Right cardiac atrium (tissue), 5 donors: ENCODE measurements at places on chromosomes 12 and 14. TPM values are rescaled to one million over a fixed set of nuclear protein-coding genes. Genes with fewer than 3 reads are reported as not detected.

The KLRC2 gene
- total RNA-seq, result not detected

The NTS gene
- total RNA-seq, result not detected

The KRT5 gene
- total RNA-seq, result not detected

The LTBR gene
- total RNA-seq, result 37.6 TPM

The EFS gene
- total RNA-seq, result 10.1 TPM

The KCNA5 gene
- total RNA-seq, result 140 TPM

The CCDC184 gene
- total RNA-seq, result 0.76 TPM

The OAS1 gene
- total RNA-seq, result 16.2 TPM

The ABCD2 gene
- 13.9 TPM for total RNA-seq

The CCDC38 gene
- total RNA-seq, result 0.09 TPM

The KRT75 gene
- total RNA-seq, result not detected

The LRRIQ1 gene
- 0.48 TPM for total RNA-seq

- peak; percentile 41 for DNase-seq
These were observed 305.7 kb upstream of the SSTR1 start for GRCh38 chr14:37901978-37902377.

GRCh38 chr12:26126340-26127284 lies 1.8 kb upstream of the BHLHE41 start:
- DNase-seq, result peak; percentile 96

DNA sequence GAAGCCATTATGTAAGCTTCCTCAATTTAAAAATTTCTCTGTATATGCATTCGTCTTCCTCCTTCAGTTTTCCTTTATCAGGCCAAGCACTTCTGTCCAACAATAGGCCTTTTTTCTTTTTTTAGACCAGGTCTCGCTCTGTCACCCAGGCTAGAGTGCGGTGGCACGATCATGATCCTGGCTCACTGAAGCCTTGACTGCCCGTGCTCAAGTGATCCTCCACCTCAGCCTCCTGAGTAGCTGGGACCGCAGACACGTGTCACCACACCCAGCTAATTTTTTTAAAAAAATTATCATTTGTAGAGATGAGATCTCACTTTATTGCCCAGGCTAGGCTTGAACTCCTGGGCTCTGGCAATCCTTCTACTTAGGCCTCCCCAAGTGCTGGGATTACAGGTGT lies 25.8 kb downstream of the TAOK3 start:
- DNase-seq, result no peak

DNA sequence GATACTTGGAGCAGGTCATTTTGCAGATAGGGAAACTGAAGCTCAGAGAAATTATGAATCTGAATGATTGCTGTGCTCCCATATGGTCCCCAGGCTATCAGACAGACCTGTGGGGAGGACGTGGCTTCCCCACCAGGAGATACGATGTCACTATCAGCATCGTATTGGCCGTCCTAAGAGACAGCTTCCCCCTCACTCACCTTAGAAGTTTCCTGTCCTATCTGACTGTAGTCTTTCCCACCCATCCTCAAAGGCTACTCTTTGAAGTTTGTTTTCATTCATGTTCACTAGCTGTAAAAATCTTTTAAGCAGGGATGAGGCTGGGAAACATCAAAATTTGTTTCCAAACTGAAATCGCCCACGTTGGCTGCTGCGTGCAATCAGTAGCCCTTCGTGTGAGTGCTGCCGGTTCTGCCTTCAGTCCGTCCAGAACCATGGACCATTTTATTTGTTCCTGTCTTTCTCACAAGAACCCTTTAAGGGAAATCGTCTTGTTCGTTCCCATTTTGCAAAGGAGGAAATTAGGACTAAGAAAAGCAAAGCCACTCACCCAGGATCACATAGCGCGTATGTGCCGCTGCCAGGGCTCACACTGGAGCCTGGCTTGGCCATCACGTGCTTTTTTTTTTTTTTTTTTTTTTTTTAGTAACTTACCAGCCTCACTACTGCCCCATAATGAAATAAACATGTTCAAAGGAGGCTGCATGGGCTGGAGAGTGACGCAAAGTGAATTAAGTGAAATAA lies 1.0 kb upstream of the KDM2B start:
- peak; percentile 79 for DNase-seq

- peak; percentile 77 for DNase-seq
These were observed 37.8 kb downstream of the PAH start for GRCh38 chr12:102879144-102879763.

GRCh38 chr12:119744900-119745606 lies 77.1 kb downstream of the PRKAB1 start:
- no peak for DNase-seq

GRCh38 chr14:68987653-68988036 lies 8.5 kb upstream of the ACTN1 start:
- no peak for DNase-seq

GRCh38 chr14:90894241-90894640 lies 78.0 kb upstream of the TTC7B start:
- DNase-seq, result no peak

DNA sequence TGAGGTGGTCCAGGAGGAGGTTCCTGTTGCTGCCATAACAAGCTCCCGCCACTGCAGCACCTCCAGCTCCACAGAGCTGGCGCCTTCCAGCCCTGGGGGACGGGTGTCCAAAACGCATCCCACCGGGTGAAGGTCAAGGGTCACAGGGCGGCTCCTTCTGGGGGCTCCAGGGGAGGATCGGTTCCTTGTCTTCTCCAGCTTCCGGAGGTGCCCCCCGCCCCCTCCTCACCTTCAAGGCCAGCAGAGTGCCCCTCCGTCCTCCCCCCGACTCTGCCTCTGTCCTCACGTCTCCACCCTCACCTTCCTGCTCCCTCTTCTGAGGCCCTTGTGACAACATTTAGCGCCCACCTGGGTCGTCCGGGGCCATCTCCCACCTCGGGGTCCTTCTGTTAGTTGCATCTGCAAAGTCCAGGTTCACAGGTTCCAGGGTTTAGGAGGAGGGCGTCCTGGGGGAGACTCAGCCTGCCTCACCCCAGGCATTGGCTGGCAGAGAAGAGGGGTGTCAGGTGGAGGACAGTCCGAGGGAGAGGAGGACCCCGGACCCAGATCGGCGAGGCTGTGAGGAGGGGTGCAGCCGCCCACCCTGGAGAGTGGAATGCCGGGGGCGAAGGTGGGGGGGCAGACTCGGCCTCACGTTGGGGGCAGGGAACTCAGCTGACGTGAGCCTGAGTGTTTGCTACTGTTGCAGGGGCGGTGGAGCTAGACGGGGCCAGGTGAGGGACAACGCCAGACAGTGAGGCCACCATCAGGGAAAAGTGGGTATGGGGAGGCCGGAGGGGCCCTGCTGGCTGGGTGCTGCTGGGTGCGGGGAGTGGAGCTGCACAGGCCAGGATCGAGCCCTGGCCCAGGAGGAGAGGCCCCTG lies 205.5 kb upstream of the C14orf180 start:
- DNase-seq, result no peak

GRCh38 chr12:321606-322326 lies 59.1 kb upstream of the SLC6A13 start:
- no peak for DNase-seq

DNA sequence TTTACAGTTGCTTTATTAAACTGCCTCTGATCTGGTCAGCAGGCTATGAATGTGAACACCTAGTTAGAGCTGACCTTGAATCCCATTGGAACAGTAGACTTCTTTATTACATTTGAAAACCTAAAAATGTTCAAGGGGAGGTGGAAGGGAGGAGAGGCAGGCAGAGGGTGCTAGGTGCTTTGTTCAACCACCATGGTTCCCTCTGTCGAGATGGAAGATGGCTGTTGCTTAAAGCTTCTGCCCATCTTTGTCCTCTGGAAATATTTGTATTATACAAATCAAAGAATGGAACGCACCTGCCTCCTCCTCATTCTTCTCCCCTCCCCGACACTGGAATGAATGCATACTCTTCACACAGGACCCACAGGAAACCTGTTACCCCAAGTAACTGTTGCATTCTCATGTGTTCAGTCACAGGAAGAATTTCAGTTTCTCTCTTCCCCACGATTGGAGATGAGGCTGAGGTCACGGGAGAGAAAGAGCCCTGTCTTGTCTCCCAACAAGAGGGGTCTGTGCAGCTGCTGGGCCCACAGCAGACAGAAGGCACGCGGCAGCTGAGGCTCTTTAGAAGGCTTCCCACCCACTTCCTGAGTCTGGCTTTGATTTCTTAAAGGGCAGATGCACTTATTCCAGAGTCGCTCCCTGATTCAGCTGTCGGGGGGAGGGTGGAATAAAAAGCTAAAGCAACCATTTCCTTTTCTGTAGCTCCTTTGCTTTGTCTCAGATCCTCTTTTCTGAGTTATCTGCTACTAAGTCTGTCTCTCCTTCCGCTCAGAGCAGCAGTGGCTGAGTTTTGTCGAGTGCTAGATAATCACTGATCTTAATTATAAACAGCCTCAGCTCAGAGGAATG lies 217.9 kb upstream of the BTG1 start:
- DNase-seq, result peak; percentile 58

GRCh38 chr12:119840582-119840981 lies 36.5 kb downstream of the CIT start:
- no peak for DNase-seq

DNA sequence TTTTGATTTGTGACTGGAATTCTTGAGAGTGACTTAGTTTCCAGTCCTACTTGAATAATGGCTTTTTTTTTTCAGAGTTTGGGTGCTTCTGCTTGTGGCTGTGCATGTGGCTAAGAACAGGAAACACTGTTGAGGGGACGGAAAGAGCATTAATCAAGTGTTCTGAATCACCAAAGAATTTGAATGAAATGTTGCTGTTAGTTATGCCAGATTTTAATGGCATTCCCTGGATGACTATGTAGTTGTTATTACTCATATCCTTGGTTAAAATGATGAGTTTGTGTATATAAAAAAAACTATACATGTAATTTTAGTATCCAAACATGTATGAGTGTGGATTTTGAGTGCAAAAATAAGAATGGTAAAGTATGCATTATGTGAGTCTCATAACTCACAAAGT lies 347.9 kb downstream of the BCAT1 start:
- DNase-seq, result no peak

DNA sequence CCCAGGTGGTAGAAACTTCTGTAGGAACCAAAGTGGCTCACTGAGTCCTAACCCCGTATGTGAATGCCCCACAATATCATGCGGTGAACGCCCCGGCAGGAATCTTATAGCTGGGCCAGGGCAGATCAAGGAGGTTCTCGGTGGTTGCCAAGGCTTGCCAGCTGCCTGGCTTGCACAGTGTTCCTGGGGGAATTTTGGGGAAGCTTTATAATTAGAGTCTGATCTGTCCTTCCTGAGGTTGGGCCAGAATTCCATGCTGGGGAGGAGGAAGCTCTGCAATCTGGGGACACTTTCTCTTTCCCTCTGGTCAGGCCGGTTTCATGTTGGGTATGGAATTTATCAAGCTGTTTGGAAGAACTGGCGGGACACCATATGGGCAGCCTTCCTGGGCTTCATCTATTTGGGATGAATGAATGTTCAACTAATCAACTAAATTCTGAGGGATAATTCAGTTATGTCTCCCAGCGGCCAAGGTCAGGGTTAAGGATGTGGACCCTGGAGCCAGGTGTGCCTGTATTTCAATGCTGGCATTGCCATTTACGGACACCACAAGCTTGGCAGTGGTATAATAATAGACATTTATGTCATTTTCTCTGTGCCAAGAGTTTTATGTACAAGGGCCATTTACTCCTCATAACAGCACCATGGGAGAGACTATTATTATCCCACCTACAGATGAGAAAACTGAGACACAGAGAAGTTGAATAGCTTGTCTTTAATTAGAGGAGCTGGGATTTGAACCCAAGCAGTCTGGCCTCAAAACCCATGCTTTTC lies 54.3 kb downstream of the SVOP start:
- DNase-seq, result no peak

DNA sequence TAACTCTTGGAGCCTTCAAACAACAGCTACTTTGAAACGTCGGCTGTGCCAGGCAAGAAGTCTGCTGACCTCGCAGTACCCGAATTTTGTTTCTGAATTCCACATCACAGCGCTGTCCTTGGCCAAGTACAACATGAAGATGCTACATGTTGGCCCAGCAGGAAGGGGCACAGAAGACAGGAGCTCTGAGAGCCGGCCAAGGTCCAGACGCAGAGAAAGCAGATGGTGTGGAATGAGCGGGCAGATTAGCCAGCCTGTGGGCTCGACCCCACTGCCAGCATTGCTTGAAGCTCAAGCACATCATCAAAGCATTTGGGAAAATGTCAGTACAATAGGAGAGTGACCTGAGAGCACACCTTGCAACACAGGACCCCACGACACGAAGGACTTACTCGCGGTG lies 64.5 kb downstream of the FZD10 start:
- no peak for DNase-seq

GRCh38 chr14:50067723-50068495 lies 48.5 kb downstream of the VCPKMT start:
- no peak for DNase-seq

- DNase-seq, result no peak
These were observed 66.1 kb downstream of the DYRK2 start for GRCh38 chr12:67714648-67715047.

DNA sequence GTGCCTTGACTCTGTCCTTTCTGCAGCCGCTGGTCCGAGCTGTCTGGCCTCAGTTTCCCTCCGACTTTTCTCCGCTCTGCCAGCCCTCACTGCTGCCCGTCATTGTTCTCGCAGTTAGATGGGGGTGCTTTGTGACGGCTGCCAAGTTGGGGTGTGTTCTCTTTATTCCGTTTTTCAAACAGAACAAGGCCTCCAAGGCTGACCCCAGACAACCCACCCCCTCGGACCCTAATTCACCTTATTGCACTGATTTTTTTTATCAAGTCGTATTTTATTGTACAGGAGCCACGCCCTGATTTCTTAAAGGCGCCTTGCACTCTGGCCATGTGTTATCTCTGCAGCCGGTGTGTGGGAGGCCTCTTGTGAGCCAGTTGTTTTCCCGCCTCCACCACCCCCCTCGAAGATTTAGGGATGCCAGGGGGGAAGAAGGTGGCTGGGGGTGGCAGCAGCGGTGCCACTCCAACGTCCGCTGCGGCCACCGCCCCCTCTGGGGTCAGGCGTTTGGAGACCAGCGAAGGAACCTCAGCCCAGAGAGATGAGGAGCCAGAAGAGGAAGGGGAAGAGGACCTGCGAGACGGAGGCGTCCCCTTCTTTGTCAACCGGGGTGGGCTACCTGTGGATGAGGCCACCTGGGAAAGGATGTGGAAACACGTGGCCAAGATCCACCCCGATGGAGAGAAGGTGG lies 1.3 kb downstream of the VASH1 start:
- DNase-seq, result peak; percentile 71

- DNase-seq, result no peak
These were observed 54.1 kb downstream of the COCH start for GRCh38 chr14:30928462-30928861.

- no peak for DNase-seq
These were observed 9.1 kb downstream of the GATC start for GRCh38 chr12:120455302-120455701.
